Stimulated activated CD4-positive, alpha-beta T cell treated with anti-CD3 and anti-CD28 coated beads, Interleukin-4, amount 100 ng/mL, for 1 hour (primary cell): ENCODE measurements at places on chromosomes 11 and 22.
A peak's percentile ranks its signal among the peaks of the same experiment; 100 is the strongest.

- no peak for DNase-seq
These were observed 544 bp downstream of the C11orf91 start for GRCh38 chr11:33700063-33700501.

DNA sequence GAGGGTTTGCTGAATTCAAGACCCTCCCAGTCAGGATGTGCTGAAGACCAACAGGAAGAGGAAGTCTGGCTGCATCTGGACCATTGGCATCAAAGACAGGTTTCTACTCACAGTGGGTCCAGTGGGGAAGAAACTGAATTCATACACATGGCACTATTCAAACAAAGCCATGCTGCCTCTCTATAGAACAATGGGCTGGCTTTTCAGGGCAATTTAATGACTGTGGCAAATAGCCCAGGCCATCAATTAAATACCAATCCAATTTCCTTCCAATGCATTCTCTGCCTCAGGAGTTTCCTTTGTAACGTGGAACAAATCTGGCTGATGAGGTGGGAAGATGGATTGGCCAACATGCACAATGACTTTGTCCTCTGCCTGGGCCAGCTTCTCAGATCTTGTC lies 98.6 kb downstream of the SEZ6L start:
- DNase-seq, result no peak

DNA sequence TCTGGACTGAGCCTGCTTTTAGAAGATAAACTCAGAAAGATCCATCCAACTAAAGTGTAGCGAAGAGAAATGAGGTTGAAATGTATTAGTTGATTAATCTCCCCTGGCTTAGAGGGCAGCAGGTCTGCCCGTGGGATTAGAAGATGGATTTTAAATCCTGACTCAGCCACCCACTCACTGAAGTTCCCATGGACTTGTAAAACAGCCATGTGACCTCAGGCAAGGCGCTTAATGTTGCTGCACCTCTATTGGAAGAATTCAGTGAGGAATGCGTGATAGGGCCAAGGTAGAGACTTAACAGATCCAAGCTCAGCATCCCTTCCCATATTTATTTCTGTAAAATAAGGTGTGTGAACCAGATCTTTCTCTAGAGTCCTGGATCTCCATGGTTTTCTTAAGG lies 45.1 kb upstream of the ELF5 start:
- DNase-seq, result no peak

GRCh38 chr11:78189174-78189724 lies 530 bp downstream of the USP35 start:
- DNase-seq, result no peak

DNA sequence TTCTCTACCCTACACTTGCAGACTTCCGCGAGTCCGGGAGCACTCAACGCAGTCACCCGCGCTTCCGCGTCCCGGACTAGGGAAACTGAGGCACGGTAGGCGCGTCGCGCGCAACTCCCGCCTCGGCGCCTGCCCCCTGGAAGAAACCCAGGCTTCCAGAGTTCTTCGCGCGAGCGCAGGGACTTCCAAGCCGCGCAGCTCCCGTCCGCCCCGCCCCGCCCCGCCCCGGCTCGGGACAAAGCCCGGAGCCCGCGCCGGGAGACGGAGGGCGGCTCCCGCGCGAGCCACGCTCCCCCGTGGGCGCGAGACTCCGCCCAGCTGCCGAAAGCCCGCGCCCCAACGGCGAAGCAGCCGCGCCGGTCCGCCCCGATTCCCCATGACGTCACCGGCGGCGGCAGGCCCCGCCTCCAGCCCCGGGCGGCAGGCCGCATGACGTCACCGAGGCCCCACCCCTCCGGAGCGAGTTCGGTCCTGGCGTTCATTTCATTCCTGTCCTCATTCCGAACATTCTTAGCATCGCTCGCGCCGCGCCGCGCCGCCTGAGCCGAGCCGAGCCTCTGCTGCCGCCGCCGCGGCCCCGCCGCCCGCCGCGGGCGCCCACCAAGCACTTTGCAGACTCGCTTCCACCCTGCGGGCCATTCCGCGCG lies at the start of gene TEAD1:
TEAD1 (plus strand) TSS at position 498 of the 647 bp plus-strand sequence.
- peak; percentile 87 for DNase-seq

DNA sequence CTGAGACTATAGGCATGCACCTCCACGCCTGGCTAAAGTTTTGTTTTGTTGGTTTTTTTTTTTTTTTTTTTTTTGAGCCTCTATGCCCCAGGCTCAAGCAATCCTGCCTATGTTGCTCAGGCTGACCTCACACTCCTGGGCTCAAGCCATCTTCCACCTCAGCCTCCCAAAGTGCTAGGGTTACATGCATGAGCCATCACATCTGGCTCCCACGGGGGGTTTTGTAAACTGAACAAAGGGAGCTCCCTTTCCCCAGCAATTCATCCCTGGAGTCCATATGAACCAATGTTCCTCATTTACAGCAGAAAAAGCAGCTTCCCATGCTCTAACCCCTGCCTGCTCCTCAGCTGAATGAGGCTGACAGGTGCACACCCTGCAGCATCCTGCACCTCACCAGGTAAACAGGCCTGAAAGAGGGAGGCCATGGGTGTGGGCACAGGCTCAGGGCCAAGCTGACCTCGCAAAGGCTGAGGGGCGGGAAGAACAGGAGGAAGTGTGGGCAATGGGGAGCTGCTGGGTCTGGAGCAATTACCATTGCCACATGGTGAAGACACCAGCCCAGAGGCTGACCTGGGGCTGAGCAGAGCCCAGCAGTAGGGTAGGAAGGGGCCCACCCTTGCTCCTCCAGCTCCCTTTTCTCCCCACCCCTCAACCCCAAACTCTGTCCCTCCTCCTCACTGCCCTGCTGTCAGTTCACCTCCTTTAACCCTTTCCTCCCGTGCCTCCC lies 58.2 kb downstream of the RBX1 start:
- DNase-seq, result no peak

DNA sequence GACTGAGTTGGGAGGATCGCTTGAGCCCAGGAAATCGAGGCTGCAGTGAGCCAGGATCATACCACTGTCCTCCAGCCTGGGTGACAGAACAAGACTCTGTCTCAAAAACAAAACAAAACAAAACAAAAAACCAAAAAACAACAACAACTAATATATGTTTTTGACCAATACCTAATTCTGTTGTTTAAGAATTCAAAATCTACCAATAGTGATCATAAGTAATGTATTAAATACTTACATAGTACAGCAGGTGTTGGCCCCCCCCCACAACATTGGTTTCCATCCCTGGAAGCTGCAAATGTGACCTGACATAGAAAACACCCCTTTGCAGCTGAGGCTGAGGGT lies 74.7 kb downstream of the KCNQ1 start:
- DNase-seq, result no peak

- DNase-seq, result no peak
These were observed 665.4 kb downstream of the METTL15 start for GRCh38 chr11:28773606-28774005.

- no peak for DNase-seq
These were observed 1231.7 kb downstream of the LRRC4C start for GRCh38 chr11:40227730-40228129.

DNA sequence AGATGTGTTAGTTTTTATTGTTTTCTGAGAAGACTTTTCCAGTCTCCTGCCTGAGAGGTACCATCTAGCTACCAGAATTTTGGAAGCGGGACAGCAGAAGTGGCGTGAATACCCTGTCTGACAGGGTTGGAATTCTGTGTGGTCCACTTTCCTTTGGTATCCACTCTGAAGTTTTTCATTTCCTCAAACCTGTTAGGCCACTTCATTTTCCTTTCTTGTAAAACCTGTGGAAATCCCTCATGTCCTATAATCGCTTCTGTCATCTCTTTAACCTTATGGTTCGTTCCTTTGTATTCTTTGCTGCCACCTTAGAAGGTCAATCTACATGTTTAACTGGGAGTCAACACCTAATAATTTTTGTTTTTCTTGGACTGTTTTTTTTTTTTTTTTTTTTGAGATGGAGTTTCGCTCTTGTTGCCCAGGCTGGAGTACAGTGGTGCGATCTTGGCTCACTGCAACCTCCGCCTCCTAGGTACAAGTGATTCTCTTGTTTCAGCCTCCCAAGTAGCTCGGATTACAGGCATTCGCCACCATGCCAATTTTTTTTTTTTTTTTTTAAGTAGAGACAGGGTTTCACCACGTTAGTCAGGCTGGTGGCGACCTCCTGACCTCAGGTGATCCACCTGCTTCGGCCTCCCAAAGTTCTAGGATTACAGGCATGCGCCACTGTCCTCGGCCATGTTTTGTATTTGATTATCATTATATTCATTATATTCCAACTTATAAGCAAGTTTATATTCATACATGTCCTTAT lies 7.1 kb downstream of the SFI1 start:
- no peak for DNase-seq

DNA sequence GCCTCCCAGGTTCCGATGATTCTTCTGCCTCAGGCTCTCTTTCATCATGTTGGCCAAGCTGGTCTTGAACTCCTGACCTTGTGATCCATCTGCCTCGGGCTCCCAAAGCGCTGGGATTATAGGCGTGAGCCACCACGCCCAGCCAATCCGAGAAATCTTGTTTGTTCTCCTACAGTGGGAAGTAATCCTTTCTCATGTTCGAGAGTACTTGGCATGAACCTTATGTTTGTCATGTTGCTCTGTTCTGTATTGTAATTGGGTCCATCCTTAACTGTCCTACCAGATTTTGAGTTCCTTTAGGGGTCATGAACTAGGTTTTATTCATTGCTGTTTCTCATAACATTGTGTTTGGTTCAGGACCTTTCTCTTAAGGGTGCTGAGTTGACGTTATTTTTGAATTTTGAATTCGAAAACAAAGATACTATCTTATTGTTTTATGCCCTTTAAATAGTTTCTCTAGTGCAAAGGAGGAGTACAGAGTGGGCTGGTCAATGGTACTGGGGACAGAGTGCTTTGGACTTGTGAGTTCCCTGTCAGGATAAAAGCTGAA lies 113.4 kb upstream of the RRM1 start:
- no peak for DNase-seq

- no peak for DNase-seq
These were observed 2.9 kb downstream of the TMEM132A start for GRCh38 chr11:60927061-60927592.

GRCh38 chr11:62909107-62909894 lies 11.9 kb downstream of the CHRM1 start:
- no peak for DNase-seq

GRCh38 chr11:11449327-11449726 lies 96.3 kb upstream of the CSNK2A3 start:
- DNase-seq, result no peak

DNA sequence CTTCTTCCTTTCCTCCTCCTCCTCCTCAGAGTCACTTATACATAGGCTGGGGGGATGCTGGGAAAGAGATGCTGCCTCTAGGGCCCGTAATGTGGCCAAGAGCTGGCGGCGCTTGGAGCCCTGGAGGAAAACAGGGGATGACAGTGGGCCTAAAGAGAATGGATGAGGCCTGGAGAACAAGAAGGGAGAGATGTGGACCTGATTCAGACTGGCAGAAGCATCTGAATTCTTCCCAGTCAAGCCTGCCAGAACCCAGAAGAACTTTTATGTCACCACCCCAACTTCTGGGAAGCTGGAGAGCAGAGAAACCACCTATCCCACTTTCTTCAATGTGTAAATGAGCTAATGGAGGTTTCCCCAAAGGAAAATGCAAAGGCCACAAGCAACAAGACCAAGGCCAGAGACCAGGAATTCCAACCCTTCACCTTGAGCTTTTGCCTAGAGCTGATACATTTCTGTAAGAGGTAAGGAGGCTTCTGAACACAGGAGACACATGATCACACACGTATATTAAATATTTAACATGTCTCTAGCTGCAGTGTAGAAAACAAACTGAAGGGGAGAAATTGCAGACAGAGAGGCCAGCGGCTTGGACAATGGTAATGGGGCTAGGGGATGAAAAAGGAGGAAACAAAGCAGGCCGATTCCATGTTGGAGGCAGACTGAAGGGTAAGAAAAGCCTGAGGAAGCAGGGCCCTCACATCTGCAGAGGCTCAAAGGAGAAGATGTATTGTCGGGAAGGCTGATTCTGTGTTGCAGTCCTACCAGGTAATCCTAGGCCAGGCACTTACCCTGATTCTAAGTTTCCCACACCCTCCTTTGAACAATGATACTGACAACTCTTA lies 1.1 kb downstream of the RRP8 start:
- no peak for DNase-seq

DNA sequence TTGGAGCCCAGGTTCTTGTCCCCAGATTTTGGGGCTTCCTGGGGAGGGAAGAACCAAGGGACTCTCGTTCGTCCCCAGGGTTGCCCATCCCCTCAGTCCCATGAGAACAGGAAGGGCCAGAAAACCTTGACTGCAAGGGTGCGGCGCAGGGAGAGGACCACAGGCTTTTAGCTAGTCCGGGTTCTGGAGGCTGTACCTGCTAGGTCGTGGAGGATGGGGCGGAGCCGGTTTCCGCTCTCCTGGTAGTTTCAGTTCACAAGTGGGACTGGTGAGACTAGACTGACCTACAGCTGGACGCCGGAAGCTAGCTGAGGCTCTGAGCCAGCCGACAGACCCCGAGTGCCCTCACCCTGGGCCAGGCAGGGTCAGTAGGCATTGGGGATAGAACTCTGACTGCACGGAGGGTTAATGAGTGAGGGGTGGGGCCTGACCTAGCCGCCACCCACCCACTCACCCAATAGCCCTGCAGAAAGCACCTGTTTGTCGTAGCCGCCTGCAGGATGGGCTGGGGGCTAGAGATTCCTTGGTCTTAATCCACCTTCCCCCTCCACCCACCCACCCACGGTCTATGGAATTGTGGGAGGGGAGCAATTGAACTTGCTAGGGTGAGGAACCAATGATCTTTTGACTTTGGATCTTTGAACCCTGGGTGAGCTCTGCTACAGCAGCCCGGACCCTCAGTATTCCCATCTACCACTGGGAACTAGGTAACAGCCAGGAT lies 1.5 kb downstream of the MAFF start:
- peak; percentile 21 for DNase-seq

- DNase-seq, result no peak
These were observed 20.5 kb downstream of the TRMU start for GRCh38 chr22:46355996-46356471.

DNA sequence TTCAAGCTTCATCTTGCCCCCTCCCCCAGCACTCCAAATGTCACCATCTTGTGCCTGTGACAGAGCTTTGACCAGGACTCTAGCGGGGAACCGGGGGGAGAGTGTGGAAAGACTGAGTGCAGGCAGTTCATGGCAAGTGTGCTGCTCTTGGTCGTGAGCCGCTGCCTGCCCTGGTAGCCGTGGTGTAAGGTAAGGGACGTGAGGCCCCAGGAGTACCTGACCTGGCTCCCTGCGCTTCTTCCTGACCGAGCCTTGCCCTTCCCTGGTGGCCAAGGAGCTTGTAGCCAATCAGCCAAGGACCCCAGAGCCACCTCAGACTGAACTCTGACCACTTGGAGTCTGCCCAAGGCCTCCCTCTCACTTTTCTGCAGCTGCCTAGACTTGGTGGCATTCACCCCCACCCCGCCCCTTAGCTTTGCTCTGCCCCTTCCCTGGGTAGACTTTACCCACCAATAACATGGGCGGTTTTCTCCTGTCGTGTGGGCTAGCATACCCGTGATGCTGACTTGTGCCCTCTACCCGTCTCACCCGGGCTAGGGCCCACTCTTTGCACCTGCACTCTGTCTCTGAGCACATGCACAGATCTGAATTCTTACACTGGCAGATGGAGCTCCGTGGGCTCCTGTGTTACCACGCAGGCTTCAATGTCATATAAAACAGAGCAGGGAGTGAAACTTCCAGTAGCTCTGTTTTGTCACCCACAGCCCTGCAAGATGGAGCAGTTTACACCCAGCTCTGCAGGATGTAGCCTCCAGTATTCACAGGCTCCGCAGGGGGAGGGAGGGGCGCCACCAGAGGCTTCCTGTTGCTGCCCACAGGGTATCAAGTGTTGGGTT lies 1.5 kb downstream of the DGKZ start:
- no peak for DNase-seq

GRCh38 chr22:29744902-29745301 lies 21.9 kb downstream of the ZMAT5 start:
- no peak for DNase-seq
